Caudate nucleus (tissue), 63 donors: ENCODE measurements at places on chromosomes 16 and 17.

DNA sequence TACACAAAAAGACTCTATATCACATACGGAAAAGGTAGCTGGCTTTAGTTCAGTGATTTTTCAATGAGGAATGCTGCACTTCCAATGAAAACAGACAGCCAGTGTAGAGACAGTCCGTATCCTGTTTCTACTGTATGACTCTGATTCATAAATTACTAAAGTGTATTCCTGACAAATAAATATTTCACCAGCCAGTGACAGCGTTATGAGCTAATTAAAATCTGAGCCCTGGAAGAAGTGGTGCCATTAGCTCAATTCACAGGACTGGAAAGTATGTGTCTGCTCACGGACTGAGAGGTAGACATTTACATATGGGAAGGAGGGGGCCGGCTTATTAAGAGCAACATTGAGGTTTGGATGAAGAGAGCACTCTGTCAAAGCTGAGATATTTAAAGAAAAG, 207.9 kb upstream of the RBFOX1 start:
- no peak for DNase-seq

DNA sequence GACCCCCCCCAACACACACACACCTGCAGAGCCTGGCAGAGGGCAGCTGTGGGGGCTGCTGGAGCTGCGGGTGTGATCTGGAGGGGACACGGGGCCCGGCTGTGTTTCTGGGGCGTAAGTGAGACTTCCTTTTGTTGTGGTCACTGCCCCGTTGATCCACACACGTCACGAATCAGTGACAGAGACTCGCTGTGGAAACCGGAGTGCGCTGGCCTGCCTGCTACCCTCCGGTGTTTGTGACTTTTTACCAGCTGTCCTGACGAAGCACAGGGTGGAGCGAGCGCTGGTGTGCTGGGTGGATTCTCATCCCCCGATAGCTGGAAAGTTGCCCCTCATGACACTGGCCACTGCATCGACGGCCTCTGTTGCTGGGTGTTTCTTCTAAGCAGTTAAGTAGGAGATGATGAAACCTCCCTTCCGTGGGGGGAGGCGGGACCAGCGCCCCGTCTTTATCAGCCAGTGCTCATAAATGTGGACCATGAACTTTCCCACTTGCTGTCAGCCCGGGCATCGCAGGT, 2.3 kb downstream of the METRNL start:
- no peak for DNase-seq

- no peak for DNase-seq
Observed at GRCh38 chr16:54672500-54672899, 258.2 kb upstream of the IRX5 start.

DNA sequence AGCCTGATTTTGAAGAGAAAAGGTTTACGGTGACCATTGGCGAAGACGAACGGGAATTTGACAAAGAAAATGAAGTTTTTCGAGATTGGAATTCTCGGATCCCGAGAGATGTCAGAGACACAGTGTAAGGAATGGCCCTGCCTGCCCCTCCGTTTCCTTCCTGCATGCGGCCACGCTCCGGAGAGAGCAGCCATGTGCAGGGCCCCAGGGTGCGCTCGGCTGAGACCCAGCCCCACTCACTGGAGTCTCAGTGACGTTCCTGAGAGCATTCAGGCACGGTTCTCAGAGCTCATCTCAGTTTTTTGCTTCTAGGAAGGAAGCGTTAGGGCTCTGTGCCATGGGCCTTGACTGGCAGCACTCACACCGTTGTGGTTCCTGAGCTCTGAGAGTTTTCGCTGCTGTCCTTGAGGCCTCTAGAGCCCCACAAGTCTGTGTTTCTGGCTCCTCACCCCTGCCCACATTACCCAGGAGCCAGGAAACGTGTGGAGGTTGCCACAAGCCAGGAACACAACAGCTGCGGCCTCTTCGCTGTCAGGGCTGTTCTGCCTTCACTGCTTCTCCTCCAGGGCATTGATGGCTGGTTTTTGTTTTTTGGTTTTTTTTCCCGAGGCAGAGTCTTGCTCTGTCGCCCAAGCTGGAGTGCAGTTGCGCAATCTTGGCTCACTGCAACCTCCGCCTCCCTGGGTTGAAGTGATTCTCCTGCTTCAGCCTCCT, 29.8 kb downstream of the ZC3H18 start:
- no peak for DNase-seq

DNA sequence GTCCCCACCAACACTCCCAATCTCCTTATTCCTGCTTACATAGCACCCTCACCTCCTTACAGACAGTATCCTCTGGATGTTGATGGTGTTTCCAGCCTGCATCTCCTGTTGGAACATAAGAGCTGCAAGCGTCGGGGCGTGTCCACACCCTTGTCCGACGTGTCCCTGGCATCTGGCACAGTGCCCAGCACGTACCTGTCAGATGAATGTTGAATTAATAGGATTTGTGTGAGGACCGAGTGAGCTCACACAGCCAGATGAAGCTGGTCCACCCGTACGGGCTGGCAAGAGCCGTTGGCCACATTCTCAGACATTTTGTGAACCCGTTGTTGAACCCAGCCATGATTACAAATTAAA, 12.2 kb upstream of the CBX4 start:
- no peak for DNase-seq

- no peak for DNase-seq
Observed at GRCh38 chr17:44006272-44006597, 1.8 kb downstream of the NAGS start.

DNA sequence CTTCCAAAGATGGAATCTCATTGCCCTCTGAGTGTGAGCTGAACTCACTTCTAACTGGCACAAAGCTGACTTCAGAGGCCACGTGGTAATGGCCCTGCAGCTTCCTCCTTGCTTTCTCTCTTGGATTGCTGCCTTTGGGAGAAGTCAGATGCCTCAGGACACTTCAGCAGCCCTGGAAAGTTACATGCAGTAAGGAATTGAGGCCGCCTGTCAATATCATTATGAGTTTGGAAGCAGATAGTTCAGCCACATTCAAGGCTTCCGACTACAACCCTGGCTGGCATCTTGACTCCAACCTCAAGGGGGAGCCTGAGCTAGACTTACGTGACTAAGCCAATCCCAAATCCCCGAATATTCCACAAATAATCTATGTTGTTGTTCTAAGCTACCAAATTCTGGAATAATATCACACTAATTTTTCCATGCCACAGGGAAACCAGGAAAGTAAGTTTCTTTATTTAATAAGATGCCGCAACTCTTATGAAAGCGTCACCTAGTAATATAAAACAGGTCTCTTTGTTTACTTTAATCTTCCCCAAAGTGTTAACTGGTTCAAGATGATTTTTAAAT, 13.6 kb downstream of the CEP20 start:
- peak; percentile 18 for DNase-seq

- DNase-seq, result peak; percentile 23
Observed at GRCh38 chr16:15704545-15704987, 54.5 kb downstream of the NDE1 start.

DNA sequence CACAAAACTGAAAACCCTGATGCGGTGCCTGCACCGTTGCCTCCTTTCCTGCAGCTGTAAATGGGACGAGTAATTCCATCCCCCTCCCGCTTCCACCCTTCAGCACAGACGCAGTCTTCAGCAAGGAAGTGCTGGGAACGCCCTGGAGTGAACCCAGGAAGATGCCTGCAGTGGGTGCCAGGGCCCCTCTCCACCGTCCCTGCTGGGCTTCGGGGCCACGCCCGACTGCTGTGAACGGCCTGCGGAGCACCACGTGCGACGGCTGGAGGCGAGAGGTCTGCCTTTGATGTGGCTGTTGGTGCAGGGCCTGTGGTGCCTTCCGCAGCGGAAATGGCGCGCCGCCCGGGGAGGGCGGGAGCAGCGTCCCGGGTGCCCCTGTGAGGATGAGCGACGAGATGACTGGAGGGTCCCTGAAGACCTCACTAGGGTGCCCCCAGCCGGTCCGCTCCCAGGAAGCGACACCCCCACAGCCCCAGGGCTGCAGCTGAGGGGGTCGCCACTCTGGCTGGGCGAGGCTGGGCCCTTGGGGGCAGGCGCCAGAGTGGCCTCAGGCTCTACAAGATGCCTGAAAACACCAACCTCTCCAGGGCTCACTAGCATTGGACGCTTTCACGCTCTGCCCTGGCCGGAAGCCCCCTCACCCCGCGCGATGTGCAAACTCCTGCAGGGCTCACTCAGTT, 749 bp upstream of the MC1R start:
- peak; percentile 36 for DNase-seq

DNA sequence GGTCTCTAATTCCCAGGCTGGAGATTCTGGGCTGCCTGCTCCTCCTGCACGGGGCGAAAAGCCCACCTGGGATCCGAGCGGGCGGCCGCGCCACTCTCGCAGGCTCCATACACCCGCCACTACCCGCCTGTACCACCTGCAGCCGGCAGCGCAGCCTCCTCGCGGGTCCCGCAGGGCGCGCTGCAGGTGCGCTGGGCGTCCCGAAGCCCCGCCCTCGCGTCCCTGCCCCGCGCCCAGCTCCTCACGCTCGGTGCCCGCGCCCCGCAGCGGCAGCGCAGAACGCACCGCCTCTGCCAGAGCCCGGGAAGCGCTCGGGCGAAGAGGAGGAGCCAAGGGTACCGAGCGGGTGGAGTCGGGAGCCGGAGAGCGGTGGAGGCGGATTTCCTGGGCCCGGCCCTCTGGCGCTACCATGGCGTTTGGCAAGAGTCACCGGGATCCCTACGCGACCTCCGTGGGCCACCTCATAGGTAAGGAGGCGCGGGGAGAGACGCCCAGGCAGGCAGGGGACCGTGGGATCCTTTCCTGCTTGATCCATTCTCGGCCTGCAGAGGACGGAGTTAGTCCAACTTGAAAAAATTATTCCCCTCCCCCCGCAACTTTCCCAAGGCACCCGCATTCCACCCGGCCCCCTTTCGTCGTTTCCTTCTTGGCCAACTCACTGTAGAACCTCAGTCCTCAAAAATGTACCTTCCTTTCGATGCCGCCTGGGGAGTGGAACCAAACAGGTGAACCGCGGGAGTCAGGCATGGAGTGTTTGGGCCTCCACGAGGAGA, at the start of gene TOM1L1:
TOM1L1 (plus strand) TSS at position 396 of the 773 bp plus-strand sequence; CDS start at position 410, 14 bp downstream.
- DNase-seq, result no peak

DNA sequence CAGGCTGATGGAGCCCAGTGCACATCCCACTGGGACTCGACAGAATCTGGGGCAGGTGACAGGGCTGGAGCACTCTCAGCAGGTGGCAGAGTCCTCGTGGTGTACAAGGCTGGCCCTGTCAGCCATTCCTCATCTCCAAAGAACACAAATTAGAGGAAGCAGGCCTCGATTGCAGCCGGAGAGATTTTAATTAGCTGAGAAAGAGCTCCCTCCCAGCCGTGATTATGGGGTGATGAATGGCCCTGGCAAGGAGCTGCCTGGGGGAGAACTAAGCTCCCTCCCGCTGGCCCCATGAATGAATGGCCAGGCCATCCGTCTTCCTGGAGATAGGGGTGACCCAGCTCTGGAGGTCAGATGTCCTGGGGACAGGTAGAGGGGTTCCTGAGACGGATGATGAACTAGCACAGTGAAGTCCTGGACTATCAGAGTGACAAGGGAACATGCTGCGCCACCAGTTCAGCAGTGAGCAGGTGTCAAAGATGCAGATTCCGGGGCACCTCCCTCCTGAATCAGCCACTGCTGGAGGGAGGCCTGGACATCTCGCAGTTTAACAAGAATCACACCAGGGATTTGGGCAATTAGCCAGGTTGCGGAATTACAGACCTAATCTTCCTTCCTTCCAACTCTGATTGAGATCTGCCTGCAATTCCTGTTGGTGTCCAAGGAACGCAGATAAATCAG, 35.5 kb downstream of the PIMREG start:
- no peak for DNase-seq

- DNase-seq, result no peak
Observed at GRCh38 chr17:40415390-40415789, 2.3 kb downstream of the TOP2A start.

GRCh38 chr17:81365601-81366585, 29.4 kb upstream of the BAHCC1 start:
- DNase-seq, result no peak

DNA sequence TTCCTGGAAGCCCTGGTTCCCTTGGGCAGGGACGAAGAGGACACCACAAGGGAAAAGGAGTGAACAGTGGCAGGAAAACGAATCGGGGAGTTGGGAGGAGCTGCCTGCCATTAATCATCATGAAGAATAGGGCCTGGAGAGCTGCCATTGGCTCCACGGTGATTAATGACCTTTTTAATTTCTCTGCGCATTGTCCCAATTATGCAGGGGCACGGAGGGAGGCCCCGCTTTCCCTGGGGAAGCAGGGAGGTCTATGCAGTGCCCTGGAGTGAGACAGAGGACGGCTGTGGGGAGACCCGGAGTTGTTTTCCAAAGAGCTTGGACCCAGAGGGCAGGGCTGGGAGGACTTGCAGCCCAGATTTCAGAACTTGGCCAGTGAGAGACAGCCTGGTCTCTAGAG, 338.9 kb upstream of the C16orf82 start:
- DNase-seq, result no peak

GRCh38 chr17:58615768-58616659, 75.8 kb downstream of the TEX14 start:
- DNase-seq, result no peak

GRCh38 chr17:37841232-37841631, 83.0 kb upstream of the TBC1D3K start:
- DNase-seq, result no peak

DNA sequence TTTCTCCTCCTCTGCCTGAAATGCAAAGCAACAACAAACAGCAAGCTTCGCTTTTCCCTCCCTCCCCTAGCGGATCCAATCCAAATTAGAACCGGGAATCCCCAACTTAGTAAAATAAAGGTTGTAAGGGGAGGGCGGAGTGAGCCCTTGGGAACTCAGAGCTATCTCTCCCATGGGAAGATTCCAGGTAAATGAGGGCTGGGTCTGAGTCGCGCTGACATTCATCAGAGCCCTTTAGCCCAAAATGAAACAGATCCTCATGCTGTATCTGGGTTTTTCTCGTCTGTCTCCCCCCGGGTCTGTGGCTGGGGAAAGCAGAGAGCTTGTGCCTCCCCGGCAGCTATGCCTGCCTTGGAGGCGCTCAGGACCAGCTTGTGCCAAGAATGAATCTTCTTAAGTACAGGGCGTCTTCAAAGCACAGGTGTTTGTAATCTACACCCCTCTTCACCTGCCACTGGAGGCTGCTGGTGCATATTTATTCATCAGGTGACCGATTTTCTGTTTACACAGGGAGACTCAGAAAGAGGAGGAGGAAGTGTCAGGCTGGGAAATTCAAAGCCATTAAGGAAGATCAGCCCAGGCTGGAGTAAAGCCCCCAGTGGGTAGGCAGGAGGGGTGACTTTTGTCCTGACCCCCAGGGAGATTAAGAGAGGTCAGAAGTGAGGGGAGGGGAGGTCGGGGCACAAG, 55.0 kb upstream of the GSE1 start:
- no peak for DNase-seq

DNA sequence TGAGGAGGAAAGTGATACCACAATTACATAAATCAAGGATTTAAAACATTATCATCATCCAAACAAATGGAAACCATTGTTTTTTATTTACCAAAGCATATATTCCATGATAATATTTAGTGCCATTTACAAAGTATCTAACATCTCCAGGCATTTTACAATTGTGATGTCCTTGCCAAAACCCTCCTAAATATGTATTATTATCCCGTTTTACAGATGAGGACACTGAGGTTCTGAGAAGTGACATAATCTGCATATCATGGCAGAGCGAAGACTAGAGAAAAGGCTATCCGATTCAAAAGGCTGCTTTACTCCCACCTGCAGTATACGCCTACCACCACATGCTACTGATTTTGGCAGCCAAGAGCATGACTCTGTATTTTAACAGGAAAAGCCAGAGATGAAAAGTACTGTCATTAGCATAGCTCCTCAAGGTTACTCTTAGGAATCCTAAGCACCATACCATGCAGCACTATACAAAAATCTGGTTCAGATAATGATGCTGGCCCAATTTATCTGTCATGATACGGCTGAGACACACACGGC, 301.4 kb downstream of the CA10 start:
- no peak for DNase-seq
